Keratinocyte (primary cell): ENCODE measurements at places on chromosomes 7 and 10. TPM values are rescaled to one million over a fixed set of nuclear protein-coding genes. Genes with fewer than 3 reads are reported as not detected.

- peaks cover 16% of the 10 kb centered on the region for H3K4me1 ChIP-seq
- H3K27ac ChIP-seq, result peak within 1 kb of the TSS; percentile 19
- DNase-seq, result no peak
These were observed at the start of gene ADCK2 for GRCh38 chr7:140672382-140673062. Gene ADCK2 (plus strand): TSS chr7:140672945. CDS start chr7:140673331, 386 bp downstream.

DNA sequence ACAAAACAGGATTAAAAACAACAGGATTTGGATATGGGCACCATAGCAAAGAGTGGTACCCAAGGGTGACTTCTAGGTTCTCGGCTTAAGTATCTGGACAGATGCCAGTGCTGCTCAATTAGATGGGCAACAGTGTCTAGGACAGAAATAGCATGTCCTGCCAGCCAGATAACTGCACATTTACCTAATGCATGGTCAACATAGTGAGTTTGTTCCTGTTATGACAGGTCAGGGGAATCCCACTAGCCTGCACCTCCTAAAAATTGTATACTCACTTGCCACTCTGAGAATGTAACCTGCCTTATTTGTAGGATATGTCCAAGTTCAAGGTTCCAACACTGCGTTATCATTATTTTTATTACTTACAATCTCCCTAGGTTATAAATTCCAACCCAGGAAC lies 471.7 kb downstream of the GRM8 start:
- H3K4me3 ChIP-seq, result no peak overlapping the region
- H3K27me3 ChIP-seq, result no peaks in the 10 kb centered on the region

GRID1 gene
- polyA plus RNA-seq, result 0.01 to 0.03 TPM (median 0.03 TPM) in 3 replicates

- no peaks in the 10 kb centered on the region for H3K27me3 ChIP-seq
- no peak overlapping the region for H3K27ac ChIP-seq
- peaks cover 40% of the 10 kb centered on the region for H3K4me1 ChIP-seq
- H3K36me3 ChIP-seq, result no peaks in the 10 kb centered on the region
These were observed 4.8 kb upstream of the HYCC1 start for GRCh38 chr7:23018750-23019149.
